ENCODE measurements at places on chromosomes 2 and 18.

- no peak for DNase-seq
Measured at GRCh38 chr18:49697757-49698524, 115.4 kb downstream of the ACAA2 start.

GRCh38 chr2:126658319-126658904 is 2.5 kb downstream of the GYPC start:
- DNase-seq: no peak

GRCh38 chr2:30159766-30160165 is 13.0 kb downstream of the YPEL5 start:
- DNase-seq: no peak

DNA sequence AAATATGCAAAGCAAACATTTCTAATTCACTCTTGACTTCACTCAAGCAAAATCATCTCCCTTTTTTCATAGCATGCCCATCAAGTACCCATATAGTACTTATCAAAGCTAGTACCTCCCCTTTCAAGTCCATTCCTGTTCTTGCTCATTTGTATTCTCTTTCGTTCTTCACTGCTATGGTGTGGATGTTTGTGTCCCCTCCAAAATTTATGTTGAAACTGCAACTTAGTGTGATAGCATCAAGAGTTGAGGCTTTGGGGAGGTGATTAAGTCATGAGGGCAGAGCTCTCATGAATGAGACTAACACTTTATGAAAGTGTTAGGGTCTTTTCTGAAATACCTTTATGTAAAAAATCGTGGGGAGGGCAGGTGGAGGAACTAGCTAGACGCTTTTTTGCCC is 52.9 kb downstream of the RNU4ATAC start:
- DNase-seq: no peak

- no peak for DNase-seq
Measured at GRCh38 chr2:103445347-103445746, 683.5 kb downstream of the TMEM182 start.

DNA sequence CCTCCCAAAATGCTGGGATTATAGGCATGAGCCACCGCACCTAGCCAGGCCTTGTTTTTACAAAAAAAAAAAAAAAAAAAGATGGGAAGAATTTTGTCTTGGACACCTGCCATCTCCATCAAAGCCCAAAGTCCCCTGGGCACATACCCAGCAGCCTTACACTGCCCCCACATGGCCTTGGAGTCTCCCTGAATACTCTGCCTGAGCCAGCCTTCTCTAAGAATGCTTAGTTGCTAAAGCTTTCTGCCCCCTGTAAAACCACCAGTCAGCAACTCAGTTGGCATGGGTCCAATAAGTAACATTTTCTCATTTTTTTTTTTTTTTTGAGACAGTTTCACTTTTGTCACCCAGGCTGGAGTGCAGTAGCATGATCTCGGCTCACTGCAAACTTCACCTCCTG is 40.6 kb downstream of the SPC25 start:
- DNase-seq: no peak

DNA sequence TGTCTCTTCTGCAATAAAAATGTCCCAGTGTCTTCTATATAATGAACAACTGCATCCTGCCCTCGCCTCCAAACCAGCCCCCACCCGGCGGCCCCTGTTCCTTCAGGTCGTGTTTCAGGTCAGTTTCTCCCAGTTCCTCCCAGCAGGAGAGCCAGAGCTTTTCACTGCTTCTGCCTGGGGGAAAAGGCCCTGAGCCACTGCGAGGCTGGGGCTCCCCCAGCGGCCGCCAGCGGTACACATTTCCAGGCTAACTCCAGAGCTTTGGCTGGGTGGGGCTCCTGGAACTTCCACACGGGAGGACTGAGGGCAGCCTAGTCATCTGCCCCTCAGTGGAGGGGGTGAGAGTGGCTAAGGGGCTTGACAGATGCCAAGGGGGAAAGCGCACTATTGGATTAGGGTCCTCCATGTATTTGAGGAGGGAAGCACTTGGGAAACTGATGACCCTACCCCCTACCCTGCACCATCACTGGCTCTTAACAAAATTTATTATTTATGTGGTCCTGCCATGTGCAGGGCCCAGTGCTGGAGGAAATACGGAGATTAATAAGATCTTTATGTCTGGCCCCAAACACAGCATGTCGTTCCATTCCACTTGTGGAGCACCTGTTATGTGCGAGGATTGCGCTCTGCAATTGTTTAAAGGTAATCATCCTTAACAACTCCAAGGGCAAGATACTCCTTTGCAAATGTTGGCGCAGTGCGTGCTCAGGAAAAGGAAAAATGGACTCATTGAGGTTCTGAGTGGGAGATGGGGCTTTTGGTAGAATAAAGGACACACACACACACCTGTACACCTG is 17.3 kb upstream of the CYS1 start:
- peak; percentile 37 for DNase-seq

- DNase-seq: peak; percentile 80
Measured at GRCh38 chr2:42809819-42810120, 17.4 kb upstream of the HAAO start.

DNA sequence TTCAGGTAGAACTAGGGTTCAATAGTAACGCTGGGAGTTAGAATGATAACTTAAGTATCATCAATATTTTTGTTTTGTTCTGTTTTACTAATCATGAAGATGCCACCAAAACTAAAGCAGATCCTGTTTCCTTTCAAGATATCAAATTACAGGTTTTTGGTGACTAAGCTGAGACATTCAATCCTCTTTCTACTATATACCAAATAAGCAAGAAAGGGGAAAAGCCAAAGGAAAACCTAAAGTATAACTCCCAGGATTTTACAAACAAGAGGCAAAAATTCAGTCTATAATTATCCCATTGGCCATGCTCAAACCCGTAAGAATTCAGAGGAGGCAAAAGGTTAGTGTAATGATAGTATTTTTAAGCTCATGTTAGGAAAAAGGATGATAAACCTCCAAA is 175.2 kb upstream of the CCDC150 start:
- no peak for DNase-seq

GRCh38 chr2:27059141-27059820 is 7.8 kb downstream of the AGBL5 start:
- no peak for DNase-seq

DNA sequence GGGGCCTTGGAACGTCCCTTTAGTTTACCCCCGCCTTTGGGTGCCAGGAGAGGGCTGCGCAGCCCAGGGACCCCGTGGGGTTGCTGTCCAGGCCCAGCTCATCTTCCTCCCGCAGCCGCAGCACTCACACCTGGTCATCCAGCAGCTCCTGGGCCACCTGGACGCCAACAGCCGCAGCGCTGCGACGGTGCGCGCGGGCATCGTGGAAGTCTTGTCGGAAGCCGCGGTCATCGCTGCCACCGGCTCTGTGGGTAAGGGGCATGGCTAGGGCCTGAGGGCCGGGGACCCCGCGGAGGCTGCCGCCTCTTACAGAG is 37.2 kb downstream of the POMC start:
- no peak for DNase-seq

GRCh38 chr2:65576861-65577601 is 144.6 kb upstream of the SPRED2 start:
- no peak for DNase-seq

DNA sequence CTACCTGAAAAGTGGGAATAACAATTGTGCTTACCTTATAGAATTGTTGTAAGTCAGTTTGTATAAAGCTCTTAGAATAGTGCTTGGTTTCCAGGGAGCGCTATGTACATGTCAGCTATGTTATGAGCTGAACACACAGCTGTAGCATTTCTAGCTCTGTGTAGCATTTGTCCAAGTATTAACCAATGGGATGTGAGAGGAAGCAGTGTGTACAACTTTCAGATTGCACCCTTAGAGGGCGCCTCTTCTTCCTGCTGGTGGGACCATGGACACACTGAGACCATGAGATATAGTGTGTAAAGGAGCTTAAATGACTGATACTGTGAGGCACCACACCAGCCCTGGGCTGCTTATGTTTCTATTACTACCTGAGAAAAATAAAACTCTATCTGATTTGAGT is 380.2 kb downstream of the LNPK start:
- DNase-seq: no peak

DNA sequence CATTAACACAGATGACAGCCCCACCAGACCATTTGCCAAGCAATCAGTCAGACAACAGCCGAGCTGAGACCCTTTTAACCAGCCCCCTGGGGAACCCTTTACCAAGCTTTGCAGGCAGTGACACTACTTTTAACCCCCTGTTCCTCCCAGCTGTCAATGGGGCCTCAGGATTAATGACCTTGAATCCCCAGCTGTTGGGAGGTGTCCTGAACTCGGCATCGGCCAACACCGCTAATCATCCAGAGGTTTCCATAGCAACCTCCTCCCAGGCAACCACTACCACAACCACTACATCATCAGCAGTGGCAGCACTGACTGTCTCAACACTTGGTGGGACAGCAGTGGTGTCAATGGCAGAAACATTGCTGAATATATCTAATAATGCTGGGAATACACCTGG is 160.9 kb upstream of the EPC2 start:
- no peak for DNase-seq

- no peak for DNase-seq
Measured at GRCh38 chr2:23900541-23901322, 26.2 kb downstream of the ATAD2B start.

- DNase-seq: no peak
Measured at GRCh38 chr18:50454387-50454988, 79.6 kb downstream of the SKA1 start.

DNA sequence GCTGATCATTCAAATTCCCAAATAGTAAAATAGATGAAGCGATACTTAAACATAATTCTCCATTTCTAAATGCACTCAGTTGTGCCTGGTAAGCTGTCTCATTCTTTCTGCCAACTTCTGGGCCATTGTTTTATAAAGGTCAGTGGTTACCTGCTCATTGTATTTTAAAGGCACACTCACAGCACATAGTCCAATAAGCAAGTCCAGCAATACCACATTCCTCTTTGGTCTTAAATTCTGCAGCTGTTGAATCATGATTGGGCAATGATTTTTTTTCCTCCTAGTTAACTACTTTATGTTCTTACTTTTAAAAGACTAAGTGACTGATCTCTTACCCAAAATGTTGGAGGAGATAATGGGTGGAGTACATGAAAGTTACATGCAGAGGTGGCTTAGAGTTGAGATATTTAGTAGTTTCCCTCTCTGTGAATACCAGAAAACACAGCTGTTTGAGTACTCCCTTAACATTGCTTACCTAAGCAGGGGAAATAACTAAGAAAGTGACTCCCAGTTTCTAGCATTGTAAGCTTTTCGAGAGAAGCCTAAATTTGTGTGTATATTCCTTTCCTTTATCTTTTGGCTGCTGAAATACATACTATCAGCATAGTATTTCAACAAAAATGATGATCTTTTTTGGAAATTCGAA is 220.7 kb downstream of the CAMKMT start:
- no peak for DNase-seq

DNA sequence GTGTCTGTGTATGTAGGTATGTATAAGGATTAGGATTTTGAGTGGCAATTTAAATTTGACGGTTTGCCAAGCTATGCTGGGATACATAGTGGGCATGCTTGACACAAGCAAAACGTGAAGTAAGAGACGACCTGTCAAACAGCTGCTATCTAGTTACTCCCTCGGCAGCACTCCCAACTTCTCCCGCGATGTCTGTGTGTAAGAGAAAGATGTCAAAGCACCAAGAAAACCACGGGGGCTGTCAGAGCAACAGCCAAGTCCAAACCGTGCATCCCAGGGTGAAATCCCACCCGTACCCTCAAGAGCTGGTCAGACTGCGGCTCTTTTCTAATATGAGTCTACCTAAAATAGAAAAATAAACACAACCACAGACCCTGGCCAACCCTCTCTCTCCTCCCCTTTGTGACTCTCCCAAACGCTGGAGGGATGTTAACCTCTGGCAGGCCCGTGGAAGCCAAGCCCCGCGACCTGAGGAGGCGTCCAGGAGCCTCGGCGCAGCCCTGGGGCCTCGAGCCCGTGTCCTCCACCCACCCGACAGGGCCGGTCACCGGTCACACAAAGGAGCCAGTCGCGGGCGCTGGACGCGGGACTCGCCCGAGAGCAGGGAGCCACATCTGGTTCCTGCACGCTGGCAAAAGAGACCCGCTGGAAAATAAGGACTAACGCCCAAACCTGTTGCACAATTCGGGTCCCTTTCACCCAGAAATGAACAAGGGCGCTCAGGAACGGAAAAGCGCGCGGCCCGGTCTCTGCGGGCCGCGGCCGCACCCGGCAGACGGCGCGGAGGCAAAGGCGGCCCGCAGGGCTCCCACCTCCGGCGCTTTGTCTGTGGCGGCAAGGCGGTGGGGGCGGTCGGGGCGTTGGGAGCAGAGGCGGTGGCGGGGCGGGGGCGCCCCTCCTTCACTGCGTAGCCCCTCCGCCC is 925 bp downstream of the SESTD1 start:
- no peak for DNase-seq

GRCh38 chr18:55504808-55505207 is 83.2 kb downstream of the TCF4 start:
- no peak for DNase-seq

DNA sequence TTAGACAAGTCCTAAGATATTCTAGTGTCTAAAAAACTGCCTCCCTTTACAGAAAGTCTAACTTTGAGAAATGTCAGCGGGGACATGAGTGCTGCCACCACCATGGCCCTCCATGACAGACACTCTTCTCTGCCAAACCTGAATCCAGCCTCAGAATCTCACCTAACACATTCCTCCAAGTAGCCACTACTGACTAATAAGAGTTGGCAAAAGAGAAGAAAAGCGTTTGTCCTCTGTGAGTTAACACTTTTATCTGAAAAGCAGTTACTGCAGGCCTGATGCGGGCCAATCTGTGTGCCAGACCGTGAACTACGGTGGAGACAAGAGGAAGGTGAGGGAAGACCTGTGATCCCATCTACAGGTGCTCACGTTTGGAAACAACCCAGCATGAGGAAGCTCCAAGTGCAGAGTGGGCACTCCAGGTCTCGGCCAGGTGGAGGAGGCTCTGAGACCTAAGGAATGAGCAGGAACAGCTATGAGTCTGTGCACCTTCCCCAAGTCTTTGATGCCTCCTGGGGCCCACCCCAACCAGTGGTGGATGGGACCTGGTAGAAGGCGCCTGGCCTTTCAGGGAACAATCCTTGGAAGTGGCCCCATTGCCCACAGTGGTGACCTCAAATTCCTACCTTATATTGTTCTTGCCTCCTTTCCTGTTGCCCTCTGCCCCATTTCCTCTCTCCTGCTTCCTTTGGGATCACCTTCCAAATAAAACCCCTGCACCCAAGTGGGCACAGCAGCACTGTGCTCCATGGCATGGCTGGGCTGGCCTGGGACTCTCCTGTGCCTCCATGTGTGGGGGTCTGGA is 91.6 kb downstream of the BIN1 start:
- no peak for DNase-seq

GRCh38 chr18:79507076-79507545 is 111.4 kb downstream of the NFATC1 start:
- DNase-seq: peak; percentile 24

DNA sequence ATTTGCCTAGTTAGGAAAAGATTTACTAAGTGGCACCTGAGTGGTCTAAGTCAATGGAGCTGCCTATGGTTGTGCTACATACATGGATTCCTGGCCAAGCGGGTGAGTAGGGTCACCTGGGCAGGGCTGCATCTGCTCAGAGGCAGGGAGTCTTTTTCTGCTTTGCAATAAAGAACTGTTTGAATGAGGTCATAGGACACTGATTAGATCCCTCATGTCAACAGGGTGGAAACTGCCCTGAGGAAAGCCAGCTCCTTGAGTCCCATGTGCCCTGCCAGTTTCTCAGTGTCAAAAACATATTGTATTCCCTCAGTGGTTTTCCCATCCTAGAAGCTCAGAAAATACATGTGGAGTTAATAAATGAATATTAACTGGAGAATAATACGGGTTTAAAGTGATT is 4.6 kb downstream of the LAMA3 start:
- no peak for DNase-seq

All from occipital lobe (tissue), 3 donors.